ENCODE measurements at places on chromosomes 6 and 20. TPM values are rescaled to one million over a fixed set of nuclear protein-coding genes. Genes with fewer than 3 reads are reported as not detected.
A peak's percentile ranks its signal among the peaks of the same experiment; 100 is the strongest.

MTG2 gene
- total RNA-seq: 28.3 TPM

NFATC2 gene
- total RNA-seq: 2.2 TPM

HDGFL1 gene
- not detected for total RNA-seq

ATG5 gene
- 23.7 TPM for total RNA-seq

ELOVL4 gene
- 6.1 TPM for total RNA-seq

MEP1A gene
- not detected for total RNA-seq

HLA-DOA gene
- total RNA-seq: not detected

GRCh38 chr6:84867521-84867920, 103.1 kb upstream of the TBX18 start:
- H3K4me3 ChIP-seq: no peak overlapping the region
- peaks cover 19% of the 10 kb centered on the region for H3K27me3 ChIP-seq
- H3K4me1 ChIP-seq: no peaks in the 10 kb centered on the region
- no peaks in the 10 kb centered on the region for H3K36me3 ChIP-seq

- no peak for DNase-seq
- no peak overlapping the region for H3K4me3 ChIP-seq
- peak overlapping the region; percentile 19 for H3K27ac ChIP-seq
- H3K36me3 ChIP-seq: peaks cover 4% of the 10 kb centered on the region
Measured at GRCh38 chr6:21840428-21840827, 246.9 kb downstream of the SOX4 start.

- H3K4me3 ChIP-seq: no peak overlapping the region
- H3K27me3 ChIP-seq: peaks cover 71% of the 10 kb centered on the region
- H3K4me1 ChIP-seq: no peaks in the 10 kb centered on the region
- H3K36me3 ChIP-seq: no peaks in the 10 kb centered on the region
- DNase-seq: no peak
- no peak overlapping the region for H3K27ac ChIP-seq
Measured at GRCh38 chr20:43925215-43925614, 10.6 kb downstream of the TOX2 start.

GRCh38 chr6:63521475-63522210, 50.6 kb upstream of the LOC128125822 start:
- H3K27me3 ChIP-seq: peaks cover 2% of the 10 kb centered on the region
- no peak overlapping the region for H3K27ac ChIP-seq
- no peak overlapping the region for H3K4me3 ChIP-seq
- no peak for DNase-seq

DNA sequence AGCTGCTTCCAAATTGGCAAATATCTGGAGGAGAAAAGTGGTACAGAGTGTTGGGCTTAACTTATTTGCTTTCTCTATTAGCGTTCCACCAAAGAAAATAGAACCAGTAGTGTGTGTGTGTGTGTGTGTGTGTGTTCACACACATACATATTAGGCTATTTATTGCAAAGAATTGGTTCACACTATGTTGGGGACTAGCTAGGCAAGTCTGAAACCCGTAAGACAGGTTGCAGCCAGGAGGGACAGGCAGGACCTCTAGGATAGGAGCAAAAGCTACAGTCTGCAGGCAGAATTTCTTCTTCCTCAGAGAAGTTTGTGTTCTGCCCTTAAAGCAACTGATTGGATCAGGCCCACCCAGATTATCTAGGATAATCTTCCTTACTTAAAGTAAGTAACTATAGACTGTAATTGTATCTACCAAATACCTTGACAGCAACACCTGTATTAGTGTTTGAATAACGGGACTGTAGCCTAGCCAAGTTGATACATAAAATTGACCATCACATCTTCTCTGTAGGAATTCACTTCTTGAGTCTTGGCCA, 12.8 kb downstream of the KCTD20 start:
- no peak overlapping the region for H3K4me3 ChIP-seq
- H3K27me3 ChIP-seq: no peaks in the 10 kb centered on the region
- no peak overlapping the region for H3K27ac ChIP-seq
- no peaks in the 10 kb centered on the region for H3K36me3 ChIP-seq
- no peak for DNase-seq

GRCh38 chr6:155604991-155605390, 149.4 kb upstream of the NOX3 start:
- no peaks in the 10 kb centered on the region for H3K27me3 ChIP-seq
- no peaks in the 10 kb centered on the region for H3K36me3 ChIP-seq
- no peak for DNase-seq
- no peaks in the 10 kb centered on the region for H3K4me1 ChIP-seq
- no peak overlapping the region for H3K4me3 ChIP-seq

- H3K4me1 ChIP-seq: peaks cover 11% of the 10 kb centered on the region
- H3K4me3 ChIP-seq: no peak overlapping the region
- no peaks in the 10 kb centered on the region for H3K36me3 ChIP-seq
- H3K27me3 ChIP-seq: no peaks in the 10 kb centered on the region
- H3K27ac ChIP-seq: peak overlapping the region; percentile 80
Measured at GRCh38 chr6:22892452-22892851, 323.1 kb downstream of the HDGFL1 start.

- H3K36me3 ChIP-seq: no peaks in the 10 kb centered on the region
- no peaks in the 10 kb centered on the region for H3K27me3 ChIP-seq
- DNase-seq: no peak
- peaks cover 34% of the 10 kb centered on the region for H3K4me1 ChIP-seq
- no peak overlapping the region for H3K4me3 ChIP-seq
- H3K27ac ChIP-seq: peak overlapping the region; percentile 57
Measured at GRCh38 chr6:90190131-90190530, 106.5 kb downstream of the BACH2 start.

DNA sequence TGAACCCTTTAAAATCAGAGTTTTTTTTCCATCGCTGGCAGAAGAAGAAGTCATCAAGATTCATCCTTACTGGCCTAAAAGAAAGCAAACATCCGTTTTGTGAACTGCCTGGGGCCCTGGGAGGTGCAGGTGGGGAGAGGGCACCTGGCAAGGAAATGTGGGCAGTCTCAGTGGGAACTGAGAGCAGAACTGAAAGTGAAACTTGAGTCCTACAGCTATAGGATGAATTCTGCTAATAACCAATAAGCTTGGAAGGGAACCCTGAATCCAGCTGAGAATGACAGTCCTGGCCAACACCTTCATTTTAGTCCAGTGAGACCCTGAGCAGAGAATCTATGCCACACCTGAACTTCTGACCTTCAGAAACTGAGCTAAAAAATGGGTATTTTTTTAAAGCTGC, 130.1 kb upstream of the ASCC3 start:
- DNase-seq: no peak
- no peaks in the 10 kb centered on the region for H3K36me3 ChIP-seq
- no peak overlapping the region for H3K4me3 ChIP-seq

DNA sequence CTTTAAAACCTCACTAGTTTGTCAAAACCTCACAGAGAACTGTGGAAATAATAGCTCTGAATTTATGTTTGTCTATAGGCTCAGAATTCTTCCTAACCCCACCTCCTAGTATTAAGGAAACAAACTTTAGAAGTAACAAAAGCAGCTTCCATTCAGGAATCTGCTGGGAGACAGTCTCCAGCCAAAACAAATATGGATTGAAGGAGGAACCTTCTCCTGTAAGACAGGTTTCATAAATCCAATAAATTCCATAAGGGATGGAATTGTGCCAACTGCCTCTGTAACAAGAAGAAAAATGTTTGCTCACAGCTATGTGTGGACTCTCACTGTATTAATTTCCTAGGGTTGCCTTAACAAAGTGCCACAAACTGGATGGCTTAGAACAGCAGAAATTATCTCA, 7.5 kb downstream of the SYCP2 start:
- H3K27ac ChIP-seq: no peak overlapping the region
- peaks cover 24% of the 10 kb centered on the region for H3K4me1 ChIP-seq
- H3K36me3 ChIP-seq: no peaks in the 10 kb centered on the region
- DNase-seq: no peak

DNA sequence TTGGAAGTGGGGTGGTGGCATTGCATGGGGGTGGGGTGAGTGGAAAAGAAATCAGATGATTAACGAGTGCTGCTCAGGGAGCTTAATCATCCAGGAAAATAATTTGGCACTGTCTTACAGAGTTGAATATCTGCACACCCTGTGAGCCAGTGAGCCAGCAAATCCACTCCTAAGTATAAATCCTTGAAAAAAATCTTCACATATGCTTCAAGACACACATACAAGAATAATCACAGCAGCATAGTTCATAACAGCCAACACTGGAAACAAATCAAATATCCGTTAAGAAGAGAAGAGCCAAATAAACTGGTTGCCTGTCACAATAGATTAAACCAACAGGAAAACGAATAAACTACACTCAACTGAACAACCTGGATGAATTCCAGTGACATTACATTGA, 62.8 kb downstream of the SAMD3 start:
- DNase-seq: no peak
- no peaks in the 10 kb centered on the region for H3K36me3 ChIP-seq
- no peak overlapping the region for H3K27ac ChIP-seq
- H3K4me3 ChIP-seq: no peak overlapping the region
- H3K4me1 ChIP-seq: no peaks in the 10 kb centered on the region

- DNase-seq: no peak
- H3K4me1 ChIP-seq: peaks cover 27% of the 10 kb centered on the region
- H3K4me3 ChIP-seq: no peak overlapping the region
- H3K36me3 ChIP-seq: peaks cover 11% of the 10 kb centered on the region
Measured at GRCh38 chr20:35145141-35145564, 2.0 kb downstream of the EDEM2 start.

DNA sequence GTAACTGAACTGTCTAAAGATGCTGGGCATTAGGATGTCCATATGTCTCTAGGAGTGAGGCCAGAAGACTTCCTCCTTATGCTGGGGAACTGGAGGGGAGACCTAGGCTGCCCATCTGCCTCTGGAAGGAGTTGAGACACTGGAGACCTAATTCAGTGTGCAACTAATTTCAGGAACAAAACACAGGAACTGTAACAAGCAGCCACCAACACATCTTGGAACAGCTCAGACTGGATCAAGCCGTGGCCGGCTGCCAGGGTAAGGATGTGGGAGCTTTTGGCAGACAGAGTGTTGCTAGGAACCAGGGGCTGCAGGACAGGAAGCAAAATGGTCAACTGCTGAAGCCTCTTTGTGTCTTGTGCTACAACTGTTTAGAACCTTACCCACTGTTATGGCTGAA, 16.4 kb upstream of the MAS1 start:
- H3K4me1 ChIP-seq: peaks cover 13% of the 10 kb centered on the region
- no peaks in the 10 kb centered on the region for H3K27me3 ChIP-seq
- peak overlapping the region; percentile 38 for H3K27ac ChIP-seq
- no peaks in the 10 kb centered on the region for H3K36me3 ChIP-seq
- DNase-seq: no peak

DNA sequence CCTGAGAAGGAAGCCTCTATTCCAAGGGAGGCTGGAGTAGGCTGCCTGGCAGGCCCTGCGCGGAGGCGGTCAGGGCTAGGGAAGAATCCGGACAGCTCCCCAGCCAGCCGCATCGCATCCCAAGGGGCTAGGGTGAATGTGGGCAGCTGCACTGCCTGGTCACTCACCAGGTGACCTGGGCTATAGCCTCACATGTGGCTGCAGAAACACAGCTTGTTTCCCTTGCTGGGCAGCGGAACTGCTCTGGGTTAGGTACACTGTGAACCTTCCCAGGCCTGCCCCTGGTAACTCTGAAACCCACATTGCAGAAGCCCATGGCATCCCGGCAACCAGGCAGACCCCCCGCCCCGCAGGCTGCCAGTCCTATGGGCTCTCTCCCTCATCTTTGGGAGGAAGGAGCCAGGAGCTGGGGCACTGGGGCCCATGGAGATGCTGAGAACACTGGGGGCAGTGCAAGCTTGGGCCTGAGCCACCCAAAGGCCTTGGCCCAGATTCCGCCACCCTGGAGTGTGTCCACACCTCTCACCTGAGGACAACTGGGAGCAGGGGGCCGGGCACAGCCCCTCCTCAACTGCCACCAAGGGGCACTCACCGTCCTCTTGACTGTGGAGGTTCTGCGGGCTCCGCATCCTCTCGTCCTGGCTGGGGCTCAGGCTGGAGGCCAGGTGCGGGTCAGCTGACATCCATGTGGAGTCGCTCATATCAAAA, 111.0 kb downstream of the NOL4L start:
- H3K4me1 ChIP-seq: peaks cover 79% of the 10 kb centered on the region
- H3K27me3 ChIP-seq: no peaks in the 10 kb centered on the region
- H3K27ac ChIP-seq: peak overlapping the region; percentile 95
- peak overlapping the region; percentile 68 for H3K4me3 ChIP-seq

GRCh38 chr6:11947063-11947462, 65.0 kb upstream of the HIVEP1 start:
- DNase-seq: no peak
- no peak overlapping the region for H3K27ac ChIP-seq
- peaks cover under 1% of the 10 kb centered on the region for H3K4me1 ChIP-seq
- H3K36me3 ChIP-seq: no peaks in the 10 kb centered on the region

- H3K27me3 ChIP-seq: no peaks in the 10 kb centered on the region
- no peak overlapping the region for H3K4me3 ChIP-seq
Measured at GRCh38 chr6:46357591-46357990, 133.7 kb downstream of the RCAN2 start.

- peak; percentile 79 for DNase-seq
- no peak overlapping the region for H3K4me3 ChIP-seq
- H3K27me3 ChIP-seq: peaks cover 27% of the 10 kb centered on the region
- no peaks in the 10 kb centered on the region for H3K4me1 ChIP-seq
Measured at GRCh38 chr6:170102582-170103481, 188.0 kb downstream of the DLL1 start.

GRCh38 chr6:81656231-81656630, 96.2 kb downstream of the TENT5A start:
- H3K4me3 ChIP-seq: no peak overlapping the region
- peaks cover 4% of the 10 kb centered on the region for H3K36me3 ChIP-seq

DNA sequence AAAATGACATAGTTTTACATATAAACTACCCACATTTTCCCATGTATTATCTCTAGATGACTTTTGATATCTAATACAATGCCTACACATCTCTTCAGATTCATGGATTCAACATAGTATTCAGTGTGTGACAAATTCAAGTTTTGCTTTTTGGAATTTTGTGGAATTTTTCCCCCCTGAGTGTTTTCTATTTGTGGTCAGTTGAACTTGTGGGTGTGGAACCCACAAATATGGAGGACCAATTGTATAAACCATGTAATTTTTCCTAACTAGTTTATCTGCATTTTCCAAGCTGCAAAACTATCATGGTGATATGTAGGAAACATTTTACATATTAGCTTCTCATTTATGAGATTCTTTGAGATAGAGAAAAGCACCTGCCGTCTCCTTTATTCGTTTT, 374.3 kb upstream of the SOX4 start:
- no peak for DNase-seq
- H3K27me3 ChIP-seq: no peaks in the 10 kb centered on the region
- no peaks in the 10 kb centered on the region for H3K4me1 ChIP-seq

GRCh38 chr6:156601152-156602065, 175.8 kb upstream of the ARID1B start:
- H3K36me3 ChIP-seq: peaks cover 6% of the 10 kb centered on the region
- no peak for DNase-seq
- H3K4me3 ChIP-seq: no peak overlapping the region
- H3K27ac ChIP-seq: no peak overlapping the region
